Activated T-cell treated with anti-CD3 and anti-CD28 coated beads for 1 hour (primary cell): ENCODE measurements at places on chromosomes 5 and 9.

DNA sequence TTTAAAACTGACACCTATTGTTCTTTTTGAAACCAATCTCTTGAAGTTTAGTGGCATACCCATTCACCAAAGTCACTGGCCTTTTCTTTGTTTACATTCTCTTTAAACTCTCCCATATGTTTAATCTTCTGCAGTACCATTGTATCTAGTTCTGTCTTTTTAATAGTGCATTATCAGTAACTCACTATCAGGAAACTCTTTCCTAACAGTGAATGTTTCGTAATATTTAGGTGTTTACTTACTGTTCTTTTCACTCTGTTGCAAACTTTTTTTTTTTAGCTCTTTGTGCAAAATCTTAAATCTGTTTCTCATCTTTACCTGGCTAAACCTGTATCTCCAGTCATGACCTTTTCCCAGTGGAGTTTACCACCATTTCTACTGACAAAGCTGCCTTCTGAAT lies 17.2 kb downstream of the SMAD5 start:
- DNase-seq = no peak

GRCh38 chr5:981456-981855 lies 27.1 kb upstream of the NKD2 start:
- no peak for DNase-seq

DNA sequence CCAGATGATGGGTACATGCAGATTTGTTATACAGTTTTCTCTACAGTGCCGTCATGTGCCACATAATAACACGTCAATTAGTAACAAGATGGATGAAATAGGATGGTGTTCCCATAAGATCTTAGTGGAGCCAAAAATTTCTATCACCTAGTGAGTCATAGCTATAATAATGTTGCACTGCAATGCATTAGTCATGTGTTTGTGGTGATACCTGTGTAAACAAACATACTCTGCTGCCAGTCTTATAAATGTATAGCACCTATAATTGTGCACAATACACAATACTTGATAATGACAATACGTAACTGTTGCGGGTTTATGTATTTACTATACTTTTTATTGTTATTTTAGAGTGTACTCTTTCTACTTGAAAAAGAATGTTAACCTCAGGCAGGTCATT lies 865.4 kb downstream of the MAT2B start:
- DNase-seq = no peak

DNA sequence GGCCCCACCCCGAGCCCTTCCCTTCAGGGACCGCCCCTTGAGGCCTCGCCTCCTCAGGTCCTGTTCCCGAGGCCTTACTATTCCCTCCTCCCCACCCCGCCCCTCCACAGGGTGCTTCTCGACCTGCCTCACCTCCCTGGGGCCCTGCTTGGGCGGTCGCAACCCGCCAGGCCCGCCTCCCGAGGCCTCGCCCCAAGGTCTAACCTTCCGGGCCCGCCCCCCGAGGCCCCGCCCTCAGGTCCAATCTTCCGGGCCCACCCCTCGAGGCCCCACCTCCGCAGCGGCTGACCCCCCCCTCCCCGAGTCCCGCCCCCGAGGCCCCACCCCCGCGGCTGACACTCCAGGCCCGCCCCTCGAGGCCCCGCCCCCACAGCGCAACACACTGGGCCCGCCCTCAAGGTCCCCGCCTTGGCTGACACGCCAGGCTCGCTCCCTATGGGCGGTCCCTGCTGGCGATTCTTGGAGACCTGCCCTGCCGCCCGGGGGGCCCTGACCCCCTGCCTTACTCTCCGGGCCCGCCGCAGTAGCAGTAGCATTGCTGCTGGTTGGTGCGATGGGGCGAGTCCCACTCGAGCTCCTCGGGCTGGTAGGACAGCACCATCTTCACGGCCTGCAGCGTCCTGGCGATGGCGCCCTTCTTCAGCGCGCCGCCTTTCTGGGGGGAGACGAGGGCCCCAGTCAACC lies 8.2 kb downstream of the PHF19 start:
- DNase-seq = peak; percentile 99

GRCh38 chr5:178114325-178115135 lies 1.2 kb downstream of the N4BP3 start:
- DNase-seq = peak; percentile 42

DNA sequence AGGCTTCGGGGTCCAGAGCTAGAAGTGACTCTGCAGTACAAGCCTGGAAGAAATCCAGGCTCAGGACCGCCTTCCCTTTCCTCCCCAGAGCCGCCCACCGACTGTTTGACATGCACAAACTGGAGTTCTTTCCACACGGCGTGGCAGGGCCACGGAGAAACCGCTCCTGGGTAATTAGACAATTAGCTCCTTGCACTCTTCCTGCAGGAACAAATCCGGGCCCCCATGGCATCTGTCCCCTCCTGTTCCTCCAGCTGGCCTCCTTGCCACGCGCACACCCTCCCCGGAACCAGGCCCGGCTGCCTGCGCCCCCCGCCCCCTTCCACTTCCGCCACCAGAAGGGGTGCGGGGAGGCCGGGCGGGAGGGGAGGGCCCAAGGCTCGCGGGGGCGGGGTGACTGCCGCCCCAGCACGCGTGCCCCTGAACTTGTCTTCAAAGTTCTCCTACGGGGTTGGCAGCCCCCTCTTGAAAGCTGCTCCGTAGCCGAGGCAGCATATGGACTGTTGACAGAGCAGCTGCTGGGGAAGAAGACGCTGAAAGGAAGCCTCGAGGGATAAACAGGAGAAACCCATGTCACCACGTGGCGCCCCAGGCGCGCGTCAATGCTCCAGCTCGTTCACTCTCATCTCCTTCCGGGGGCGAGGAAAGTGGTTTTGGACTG lies 74.3 kb downstream of the SEC61B start:
- peak; percentile 8 for DNase-seq

DNA sequence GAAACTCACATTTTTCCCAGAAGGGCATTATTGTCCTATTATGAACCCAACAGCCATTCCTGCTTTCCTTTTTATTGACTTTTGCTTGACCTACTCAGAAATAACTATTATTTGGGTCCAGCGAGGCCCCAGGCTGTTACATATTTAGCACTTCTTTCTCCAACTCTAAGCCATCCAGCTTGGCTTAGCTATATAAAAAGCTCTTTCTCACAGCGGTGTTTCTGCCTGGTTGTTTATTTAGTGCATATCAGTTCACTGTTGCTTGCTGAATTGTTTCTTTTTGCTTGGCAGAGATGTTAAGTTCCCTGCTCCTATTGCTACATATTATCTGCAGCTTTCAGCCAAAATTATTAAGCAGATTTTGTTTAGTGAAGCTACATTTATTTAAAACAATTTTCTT lies 1156.8 kb upstream of the SEMA6A start:
- DNase-seq = no peak

- DNase-seq = no peak
Observed at GRCh38 chr9:98287384-98287783, 31.9 kb upstream of the TBC1D2 start.
